Amygdala (tissue), 56 donors: ENCODE measurements at places on chromosomes 12 and 14.

- DNase-seq, result no peak
Observed at GRCh38 chr12:99278899-99279298, 368.7 kb upstream of the GARIN6 start.

DNA sequence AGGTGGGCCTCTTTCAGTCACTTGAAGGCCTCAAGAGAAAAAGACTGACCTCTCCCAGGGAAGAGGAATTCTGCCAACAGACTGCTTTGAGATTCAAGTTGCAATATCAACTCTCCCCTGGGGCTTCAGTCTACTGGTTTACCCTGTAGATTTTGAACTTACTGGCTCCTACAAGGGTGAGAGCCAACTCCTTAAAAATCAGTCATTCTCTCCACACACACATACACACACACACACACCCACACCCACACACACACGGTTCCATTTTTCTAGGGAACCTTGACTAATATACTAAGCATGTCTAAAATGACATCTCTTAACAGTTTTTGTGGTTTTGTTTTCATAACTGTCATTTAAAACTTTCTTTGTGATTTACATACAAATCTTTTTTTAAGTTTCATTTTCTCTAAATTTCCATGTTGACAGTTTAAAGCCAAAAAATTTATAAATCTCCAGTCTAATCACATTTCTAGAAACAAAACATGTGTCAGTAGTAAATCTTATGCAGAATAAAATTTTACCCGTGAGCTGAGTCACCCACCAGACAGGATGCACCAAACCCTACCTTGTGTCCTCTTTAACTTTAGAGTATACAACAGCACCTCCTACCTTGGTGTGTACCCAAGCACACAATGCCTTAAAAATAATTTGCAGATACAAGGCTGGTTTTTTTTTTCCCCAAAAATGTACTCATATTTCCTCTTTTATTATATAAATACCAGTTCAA lies 394.6 kb downstream of the AEBP2 start:
- DNase-seq, result no peak

DNA sequence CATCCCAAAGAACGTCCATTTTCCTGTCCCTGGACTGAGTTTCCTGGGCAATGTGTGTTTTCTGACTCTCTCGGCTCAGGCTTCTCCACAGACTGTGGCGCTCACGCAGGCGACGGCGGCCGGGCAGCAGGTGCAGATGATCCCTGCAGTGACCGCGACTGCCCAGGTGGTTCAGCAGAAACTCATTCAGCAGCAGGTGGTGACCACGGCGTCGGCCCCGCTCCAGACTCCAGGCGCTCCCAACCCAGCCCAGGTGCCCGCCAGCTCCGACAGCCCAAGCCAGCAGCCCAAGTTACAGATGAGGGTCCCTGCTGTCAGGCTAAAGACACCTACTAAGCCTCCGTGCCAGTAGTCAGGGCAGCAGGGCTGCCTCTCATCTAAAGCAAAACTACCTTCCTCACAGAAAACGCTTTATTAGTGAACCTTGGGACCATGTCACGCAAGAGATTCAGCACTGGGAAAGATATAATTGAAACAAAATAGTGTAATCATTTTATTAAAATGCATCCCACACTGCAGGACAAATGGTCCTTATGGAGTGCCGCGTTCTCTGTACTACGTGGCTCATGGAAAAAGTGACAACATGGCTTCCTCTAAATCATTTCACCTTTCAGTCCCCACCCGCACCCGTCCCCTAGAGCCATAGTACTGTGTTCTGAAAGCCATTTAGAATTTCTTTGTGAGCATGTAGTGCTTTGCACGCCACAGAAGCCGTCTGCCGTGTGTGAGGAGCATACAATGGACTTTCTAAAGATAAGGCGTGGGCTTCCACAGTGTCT lies 66.6 kb downstream of the DDX51 start:
- DNase-seq, result no peak

- DNase-seq, result no peak
Observed at GRCh38 chr14:74459289-74459946, 33.4 kb upstream of the SYNDIG1L start.

DNA sequence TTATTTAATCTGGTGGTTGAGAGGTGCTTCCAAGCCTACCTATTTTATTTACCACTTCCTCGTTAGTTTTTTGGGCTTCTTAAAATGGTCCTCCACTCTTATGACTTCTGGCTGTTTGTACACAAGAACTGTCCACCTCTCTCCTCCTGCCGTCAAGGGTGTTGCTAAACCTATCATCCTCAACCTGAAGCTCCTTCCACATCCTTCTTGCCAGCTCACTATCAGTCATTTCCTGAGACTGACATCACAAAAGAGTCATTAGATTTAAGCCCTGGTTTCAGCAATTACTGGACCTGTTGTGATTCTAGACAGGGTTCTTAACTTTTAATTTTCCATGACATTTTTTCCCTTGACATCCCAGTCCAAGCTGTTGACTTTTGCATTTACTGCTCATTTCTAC lies 91.9 kb downstream of the BICD1 start:
- DNase-seq, result no peak

DNA sequence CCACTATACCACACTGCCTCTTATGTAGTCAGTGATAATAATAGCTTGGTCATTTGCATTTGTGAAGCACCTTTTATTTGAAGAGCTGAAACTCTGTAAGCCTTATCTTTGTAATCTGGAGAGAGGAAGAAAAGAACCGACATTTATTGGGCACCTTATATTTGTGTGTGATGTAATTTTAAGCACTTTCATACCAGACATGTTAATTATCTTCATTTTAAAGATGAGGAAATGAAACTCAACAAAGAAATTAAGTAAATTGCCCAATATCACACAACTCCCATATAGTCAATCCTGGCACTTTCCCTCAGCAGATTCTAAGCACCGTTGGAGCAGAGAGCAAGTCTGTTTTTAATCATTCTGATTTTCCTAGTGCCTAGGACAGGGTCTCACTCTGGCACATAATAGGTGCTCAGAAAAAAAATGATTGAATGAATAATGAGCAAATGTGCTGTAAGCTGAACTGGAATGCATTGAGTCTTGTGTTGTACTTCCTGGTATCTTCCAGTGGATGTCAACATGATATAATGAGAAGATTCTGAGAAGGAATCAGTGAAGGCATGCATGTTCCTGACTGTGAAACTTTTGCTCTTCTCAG lies 418.9 kb downstream of the ZFP36L1 start:
- no peak for DNase-seq

- DNase-seq, result no peak
Observed at GRCh38 chr12:107079172-107080011, 14.0 kb downstream of the CRY1 start.

- no peak for DNase-seq
Observed at GRCh38 chr12:129530517-129530916, 373.3 kb downstream of the TMEM132D start.

- no peak for DNase-seq
Observed at GRCh38 chr12:22014783-22015144, 31.3 kb upstream of the CMAS start.

DNA sequence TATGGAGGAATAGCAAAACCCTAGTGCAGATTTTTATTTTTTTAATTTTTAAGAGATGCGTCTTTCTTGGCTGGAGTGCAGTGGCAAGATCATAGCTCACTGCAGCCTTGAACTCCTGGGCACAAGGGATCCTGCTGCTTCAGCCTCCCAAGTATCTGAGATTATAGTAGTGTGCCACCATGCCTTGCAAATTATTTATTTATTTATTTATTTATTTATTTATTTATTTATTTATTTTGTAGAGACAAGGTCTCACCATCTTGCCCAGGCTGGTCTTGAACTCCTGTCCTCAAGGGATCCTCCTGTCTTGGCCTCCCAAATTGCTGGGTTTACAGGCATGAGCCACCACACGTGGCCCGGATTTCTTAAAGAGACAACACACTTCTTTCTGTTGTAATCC lies 1158.8 kb downstream of the AACS start:
- no peak for DNase-seq

GRCh38 chr12:14714437-14714836 lies 18.0 kb upstream of the GUCY2C start:
- no peak for DNase-seq

DNA sequence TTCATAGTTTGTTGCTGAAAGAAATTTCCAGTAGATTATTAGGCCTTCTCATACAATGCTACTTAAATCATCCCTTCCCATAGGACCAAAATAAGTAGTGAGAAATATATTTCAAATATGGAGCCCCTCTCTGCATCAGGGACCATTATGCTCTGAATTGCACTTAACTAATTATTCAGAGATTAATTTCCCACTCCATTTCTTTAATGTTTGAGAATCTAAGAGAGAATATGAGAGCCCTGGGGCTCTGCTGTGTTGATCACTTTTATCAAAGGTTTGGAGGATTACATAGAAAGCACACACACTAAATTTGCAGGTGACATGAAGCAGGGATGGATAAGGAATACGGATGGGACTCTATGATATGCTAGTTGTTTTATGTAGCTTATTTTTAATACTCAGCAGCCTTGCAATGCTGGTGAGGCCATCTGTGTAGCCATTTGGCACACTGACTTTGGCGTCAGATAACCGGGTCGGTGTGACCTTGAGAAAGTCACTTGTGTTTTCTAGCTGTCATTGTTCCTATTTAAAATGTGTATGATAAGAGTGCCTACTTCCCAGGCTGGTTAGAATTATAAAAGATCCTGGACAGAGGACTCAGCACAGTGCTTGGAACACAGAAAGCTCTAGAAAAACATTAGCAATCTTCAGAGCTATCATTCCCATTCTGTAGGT lies 49.9 kb upstream of the FBXO21 start:
- DNase-seq, result no peak

GRCh38 chr12:84186433-84186832 lies 726.2 kb downstream of the SLC6A15 start:
- no peak for DNase-seq

GRCh38 chr12:68007466-68007865 lies 18.2 kb downstream of the IFNG-AS1 start:
- no peak for DNase-seq
